ENCODE measurements at places on chromosomes 5 and 9. TPM values are rescaled to one million over a fixed set of nuclear protein-coding genes. Genes with fewer than 3 reads are reported as not detected.
A peak's percentile ranks its signal among the peaks of the same experiment; 100 is the strongest.

Gene ITGA2
- 107 TPM for total RNA-seq

Gene AK1
- total RNA-seq, result 56.2 TPM

Gene MYOT
- total RNA-seq, result not detected

Gene PCDHA9
- total RNA-seq, result not detected

Gene CSF2
- not detected for total RNA-seq

Gene DIRAS2
- not detected for total RNA-seq

Gene OCLN
- total RNA-seq, result 36.5 TPM

Gene CHSY3
- total RNA-seq, result 2.1 TPM

Gene SPATA31E1
- not detected for total RNA-seq

GRCh38 chr9:33297432-33297831, 7.1 kb downstream of the NFX1 start:
- no peak for DNase-seq

- DNase-seq, result no peak
Observed at GRCh38 chr9:131960311-131960710, 119.4 kb downstream of the MED27 start.

DNA sequence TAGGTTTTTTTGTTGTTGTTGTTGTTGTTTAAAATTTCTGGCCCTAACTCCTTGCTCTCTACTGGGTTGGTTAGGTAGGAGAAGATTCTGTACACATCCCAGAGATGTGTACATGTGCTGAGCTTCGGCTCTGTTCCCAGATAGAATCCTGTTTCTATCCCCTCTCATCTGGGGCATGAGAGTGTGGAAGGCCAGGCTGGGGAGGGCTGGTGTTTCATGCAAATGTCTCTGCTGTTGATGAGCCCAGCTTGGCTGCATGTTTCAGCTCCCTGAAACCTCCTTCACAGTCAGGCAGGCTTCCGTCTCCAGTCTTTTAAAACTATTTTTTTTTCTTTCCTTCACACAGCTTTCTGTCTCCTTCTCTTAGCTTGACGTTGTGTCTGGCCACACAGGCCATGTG, 526.9 kb upstream of the KLF4 start:
- no peak for DNase-seq

DNA sequence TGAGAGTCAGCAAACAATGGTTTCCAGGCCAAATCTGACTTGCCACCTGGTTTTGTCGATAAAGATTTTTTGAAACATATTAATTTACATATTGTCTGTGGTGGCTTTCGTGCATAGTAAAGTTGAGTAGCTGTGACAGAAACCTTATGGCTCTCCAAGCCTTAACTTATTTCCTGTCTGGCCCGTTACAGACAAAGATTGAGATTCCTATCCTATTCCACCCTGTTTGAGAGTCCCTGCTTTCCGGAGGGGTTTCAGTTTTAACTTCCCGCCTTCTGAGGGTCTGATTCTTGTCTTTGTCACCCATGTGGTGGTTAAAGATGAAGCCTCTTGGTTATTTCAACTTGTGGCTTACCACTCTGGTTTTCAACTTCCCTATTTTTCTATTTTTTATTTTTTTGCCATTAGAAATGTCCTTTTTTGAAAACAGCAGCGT, 11.4 kb downstream of the OTULIN start:
- no peak for DNase-seq

GRCh38 chr5:40071870-40072269, 607.8 kb upstream of the PTGER4 start:
- peak; percentile 29 for DNase-seq

GRCh38 chr9:81529556-81530193, 159.7 kb downstream of the TLE1 start:
- peak; percentile 48 for DNase-seq

GRCh38 chr5:64831996-64832395, 63.3 kb downstream of the CWC27 start:
- no peak for DNase-seq

DNA sequence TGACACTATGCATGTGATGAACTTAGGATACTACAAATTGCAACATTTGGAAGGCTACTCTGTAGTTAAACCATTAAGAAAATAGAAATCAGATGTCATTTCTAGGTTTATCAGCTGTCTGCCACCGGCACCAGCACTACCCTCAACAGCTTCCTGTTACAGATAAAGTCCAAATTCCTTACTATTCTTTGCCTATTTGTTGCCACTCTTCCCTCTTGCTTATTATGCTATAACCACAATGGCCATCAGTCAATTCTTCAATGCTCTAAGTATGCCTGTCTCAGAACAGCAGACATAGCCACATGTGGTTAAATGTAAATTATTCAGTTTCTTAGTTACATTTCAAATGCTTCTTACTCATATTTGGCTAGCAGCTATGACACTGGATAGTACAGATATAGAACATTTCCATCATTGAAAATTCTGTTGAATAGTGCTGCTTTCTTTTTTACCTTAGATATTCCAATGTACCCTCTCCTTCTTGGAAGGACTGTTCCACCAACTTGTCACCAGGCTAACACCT, 21.0 kb downstream of the DHX29 start:
- DNase-seq, result no peak

DNA sequence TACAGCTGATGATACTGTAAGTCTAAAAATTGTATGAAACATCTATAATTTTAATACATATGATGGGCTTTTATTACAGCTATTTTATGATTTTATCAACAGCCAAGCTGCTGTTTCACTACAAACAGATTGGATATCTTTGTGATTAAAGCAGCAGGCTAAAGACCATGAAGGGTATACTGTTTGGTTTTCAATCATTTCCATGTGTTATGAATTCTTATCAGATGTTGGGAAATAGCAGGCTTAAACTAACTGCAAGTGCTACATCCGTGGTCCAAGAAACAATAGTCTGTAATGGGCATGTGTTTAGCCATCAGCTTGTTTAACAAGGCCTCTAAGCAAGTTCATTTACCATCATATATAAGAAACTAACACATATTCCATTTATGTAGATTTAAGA, 107.5 kb downstream of the CWC27 start:
- no peak for DNase-seq

DNA sequence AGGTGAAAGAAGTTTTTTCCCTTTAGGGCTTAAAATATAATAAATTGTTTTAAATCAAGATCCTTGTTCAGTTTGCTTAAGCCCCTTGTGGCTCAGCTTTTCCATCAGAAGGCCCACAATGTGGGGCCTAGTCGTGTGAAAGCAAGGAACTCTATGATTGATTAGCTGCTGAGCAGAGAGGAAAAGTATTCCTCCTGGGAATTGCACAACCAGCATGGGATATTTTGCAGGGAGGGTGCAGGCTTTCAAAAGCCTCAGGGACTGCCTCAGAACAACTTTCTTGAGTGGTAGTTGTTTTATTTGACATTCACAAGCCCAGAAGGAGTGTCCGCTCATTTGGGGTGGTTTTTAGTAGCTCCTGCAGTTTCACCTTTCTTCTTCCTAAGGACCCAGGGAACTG, 19.8 kb downstream of the TTC23L start:
- no peak for DNase-seq

- no peak for DNase-seq
Observed at GRCh38 chr5:10248378-10249260, 1.1 kb downstream of the ATPSCKMT start.

GRCh38 chr5:125465703-125466102, 719.3 kb upstream of the ZNF608 start:
- DNase-seq, result no peak

- DNase-seq, result no peak
Observed at GRCh38 chr5:5980538-5980895, 397.8 kb downstream of the MED10 start.

- no peak for DNase-seq
Observed at GRCh38 chr5:176542135-176542595, 5.0 kb upstream of the RNF44 start.

DNA sequence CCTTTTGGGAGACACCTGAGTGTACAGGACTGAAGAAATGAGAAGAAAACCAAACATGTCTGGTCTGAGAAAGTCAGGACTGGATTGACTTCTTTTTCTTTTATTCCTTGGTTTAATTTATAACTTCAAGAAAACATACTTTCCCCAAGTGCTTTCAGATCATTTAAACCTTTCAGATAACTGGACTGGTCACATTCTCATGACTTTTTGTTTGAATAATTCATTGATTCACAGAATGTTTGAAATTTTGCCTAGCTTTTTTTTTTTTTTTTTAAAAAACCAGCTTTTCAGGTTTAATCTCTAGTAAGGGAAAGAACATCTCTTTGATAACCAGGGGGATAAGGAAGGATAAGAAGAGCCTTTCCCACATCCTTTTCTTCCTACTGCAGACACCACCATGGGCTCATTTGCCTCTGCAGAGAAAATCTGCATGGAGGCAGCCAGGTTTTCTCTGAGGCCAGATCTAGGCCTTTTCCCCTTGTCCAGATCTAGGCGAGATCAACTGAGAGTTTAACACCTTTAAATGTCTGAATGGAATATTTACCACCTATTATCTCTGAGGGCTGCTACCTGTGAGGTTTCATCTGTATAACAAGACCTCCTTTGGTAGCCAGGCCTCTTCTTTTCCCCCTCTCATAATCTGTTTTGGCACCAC, 45.0 kb upstream of the SLC28A3 start:
- no peak for DNase-seq

DNA sequence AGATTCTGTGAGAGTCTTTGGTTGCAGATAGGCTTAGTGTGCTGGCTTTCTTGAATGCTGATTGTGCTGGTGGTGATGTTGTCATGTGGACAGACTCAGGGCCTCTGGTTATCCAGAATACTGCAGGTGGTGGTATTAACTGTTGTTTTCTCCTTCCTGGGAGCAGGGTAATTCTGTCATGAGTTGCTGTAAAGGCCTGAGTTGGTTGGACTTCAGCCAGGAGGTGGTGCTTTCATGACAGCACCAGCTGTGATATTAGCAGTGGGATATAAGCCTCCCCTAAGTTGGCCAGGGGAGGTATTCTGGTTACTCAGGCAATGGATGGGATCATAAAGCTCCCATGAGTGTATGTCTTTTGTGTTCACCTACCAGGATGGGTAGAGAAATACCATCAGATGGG, 16.4 kb upstream of the RNF180 start:
- no peak for DNase-seq

GRCh38 chr5:90949469-90950358, 391.1 kb downstream of the ADGRV1 start:
- DNase-seq, result no peak

DNA sequence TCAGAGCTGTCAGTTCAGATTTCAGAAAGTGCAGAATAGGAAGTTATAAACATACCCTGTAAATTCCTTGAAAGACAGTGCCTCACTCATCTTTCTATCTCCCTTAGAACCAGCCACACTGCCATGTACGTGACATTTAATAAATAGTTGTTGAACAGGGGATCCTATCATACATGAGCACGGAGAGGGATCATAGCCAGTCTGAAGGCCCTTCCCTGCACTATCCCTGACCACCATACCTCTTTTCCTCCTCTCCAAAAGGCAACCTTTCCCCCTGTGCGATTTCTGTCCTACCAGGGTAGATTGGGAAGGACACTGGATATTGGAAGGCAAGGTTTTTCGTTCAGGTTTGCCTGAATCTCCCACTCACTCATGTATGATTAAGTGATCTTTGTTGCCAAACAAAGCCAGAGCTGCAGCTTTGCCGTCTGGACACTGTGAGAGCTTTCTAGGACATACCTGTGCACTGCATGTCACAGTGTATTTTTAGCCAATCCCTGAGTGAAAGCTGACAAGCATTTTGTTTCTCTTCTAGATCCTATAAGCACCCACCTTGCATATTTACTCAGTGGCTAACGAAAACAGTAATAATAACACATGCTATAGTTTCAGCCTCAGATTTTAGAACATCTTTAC, 986.5 kb upstream of the WWC1 start:
- no peak for DNase-seq

All from pulmonary artery endothelial cell (primary cell).